Left lung (tissue), 14 donors: ENCODE measurements at places on chromosomes 11 and 22.

DNA sequence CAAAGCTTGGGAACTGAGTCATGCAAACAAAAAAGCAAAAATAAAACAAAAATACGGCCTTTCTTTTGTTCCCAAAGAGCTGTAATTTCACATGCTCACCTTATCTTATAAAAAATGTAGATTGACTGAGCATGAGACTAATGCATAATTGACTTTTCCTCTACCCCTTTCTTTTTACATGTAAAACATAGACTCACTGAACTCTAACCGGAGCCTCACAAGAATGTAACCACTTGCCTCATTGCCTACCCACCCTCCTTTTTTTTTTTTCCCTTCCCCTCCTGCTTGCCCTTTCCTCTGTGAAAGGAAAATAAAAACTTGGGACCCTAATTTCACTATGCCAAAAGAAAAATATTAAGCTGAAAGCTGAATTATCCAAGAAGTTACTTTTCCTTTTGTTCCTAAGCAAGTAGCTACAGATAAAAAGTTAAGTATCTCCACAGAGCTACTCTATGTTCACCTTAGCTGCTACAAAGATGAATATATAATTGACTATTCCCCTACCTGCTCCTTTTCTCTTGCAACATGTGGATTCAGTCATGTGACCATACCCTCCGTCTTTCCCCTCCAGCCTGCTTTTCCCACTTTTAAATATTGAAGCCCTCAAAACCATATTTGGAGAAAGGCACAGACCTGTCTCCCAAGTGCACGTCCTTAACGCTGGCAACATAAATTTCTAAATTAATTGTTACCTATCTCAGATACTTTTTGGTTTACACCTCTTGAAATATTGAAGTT, 39.6 kb upstream of the WEE1 start:
- DNase-seq = no peak

DNA sequence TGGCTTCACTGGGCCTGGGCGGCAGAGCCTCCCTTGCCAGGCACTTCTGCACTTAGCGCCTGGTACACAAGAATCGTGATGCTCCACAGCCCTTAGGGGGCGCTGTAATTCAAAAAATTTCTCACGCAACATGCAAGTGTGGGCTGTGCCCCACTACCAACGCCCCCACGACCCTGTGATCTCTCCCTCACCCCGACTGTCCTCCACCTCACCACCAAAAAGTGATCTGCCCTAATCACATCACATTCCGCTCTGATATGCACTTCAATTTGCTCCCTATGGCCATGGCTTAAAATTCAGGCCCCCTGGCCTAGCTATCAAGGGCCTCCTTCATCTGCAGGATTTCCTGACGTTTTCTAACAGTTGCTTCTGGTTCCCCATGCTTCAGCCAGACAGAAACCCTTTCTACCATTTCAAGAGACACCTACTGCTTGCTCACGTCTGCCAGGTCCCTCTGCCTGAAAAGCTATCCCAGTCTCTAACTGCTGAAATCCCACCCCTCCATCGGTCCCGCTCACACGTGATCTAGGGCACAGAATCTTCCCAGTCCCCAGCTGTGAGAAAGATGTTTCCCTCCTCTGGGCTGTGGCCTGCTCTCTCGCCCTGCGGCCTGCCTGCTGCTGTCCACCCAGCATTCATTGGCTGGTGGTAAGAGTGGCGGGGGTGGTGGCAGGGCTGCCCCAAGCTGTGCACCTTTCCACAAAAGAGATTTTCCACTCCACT, 27.9 kb upstream of the LRRC32 start:
- DNase-seq = no peak

GRCh38 chr11:113817162-113817561, 37.6 kb downstream of the CLDN25 start:
- DNase-seq = no peak

- no peak for DNase-seq
Measured at GRCh38 chr11:36469063-36469462, 41.0 kb downstream of the TRAF6 start.

GRCh38 chr22:19117111-19117512, 5.1 kb downstream of the DGCR2 start:
- no peak for DNase-seq
